CD4-positive, alpha-beta T cell treated with Interleukin-1 beta for 1 hour (primary cell): ENCODE measurements at places on chromosomes 1 and 21.

GRCh38 chr1:1528301-1529267, 11.8 kb downstream of the TMEM240 start:
- no peak for DNase-seq

DNA sequence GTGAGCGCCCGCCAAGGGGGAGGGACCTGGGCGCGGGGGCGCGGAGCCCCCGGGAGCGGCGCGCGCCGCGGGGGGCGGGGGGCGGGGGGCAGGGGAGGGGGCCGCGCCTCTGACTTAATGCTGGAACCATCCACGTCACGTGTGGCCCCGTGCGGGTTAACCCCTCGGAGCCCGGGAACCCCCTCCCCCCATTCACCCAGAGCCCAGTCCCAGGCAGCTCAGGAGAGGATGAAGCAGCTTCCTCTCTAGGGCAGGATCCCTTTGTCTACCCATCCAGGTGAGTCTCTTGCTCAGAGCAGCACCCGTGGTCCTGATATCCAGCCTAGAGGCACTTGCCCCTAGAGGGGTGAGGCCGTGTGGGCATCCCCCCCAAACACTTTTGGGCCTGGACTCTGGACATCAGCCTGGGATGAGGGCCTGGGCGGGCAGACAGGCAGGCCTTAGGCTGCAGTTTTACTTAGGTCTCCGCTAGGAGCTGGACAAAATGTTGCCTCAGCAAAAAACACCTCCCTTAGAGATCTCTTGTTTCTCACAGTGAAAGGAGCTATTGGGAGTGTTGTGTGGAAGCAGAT, at the start of gene ALX3:
Gene ALX3 (minus strand): TSS at position 2 of the 572 bp plus-strand sequence. CDS start 60 bp downstream, outside the sequence.
- DNase-seq = no peak

- no peak for DNase-seq
Measured at GRCh38 chr1:77697441-77697840, 15.0 kb upstream of the ZZZ3 start.

DNA sequence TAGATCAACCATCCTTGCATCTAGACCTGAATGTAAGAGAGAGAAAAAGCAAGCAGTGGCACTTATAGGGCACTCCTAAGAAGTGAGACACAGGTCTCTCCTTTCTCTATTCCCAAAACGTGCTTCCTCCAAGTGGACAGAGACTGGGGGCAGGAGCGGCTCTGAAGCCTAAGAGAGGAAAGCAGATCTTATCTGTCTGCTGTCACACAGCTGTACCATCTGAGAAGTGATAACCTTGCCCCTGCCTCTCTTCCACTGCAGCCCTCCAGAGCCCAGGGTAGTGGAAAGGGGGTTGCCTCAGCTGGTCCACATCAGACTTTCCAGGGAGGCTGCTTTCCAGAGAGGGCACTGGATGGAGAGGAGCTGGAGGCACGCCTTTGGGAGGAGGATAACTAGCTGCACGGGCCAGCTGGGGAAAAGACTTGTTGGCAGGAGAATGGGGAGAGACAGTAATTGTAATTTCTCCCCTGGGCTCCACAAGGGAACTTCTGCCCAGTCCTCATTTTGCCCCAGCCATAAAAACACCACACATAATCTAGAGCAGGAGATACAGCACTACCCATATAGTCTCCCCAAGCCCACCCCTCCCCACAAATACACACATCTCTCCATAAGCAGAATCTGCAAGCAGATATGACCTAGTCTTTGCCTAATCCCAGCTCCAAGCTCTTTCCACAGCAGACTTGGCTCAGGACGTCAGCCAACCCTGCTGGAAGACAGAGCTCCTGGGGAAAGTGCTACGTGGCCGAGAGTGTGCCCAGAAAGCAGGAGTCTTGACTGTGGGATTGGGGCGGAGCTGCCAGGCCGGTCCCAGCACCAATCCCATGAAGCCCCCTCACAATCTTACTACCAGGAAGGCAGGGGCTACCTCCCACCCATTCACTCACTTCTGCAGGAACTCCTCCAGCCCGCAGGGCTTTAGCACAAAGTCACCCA, 31.2 kb downstream of the PIK3C2B start:
- DNase-seq = no peak
